GM19239 (cell line): ENCODE measurements at places on chromosomes 6 and 20.

DNA sequence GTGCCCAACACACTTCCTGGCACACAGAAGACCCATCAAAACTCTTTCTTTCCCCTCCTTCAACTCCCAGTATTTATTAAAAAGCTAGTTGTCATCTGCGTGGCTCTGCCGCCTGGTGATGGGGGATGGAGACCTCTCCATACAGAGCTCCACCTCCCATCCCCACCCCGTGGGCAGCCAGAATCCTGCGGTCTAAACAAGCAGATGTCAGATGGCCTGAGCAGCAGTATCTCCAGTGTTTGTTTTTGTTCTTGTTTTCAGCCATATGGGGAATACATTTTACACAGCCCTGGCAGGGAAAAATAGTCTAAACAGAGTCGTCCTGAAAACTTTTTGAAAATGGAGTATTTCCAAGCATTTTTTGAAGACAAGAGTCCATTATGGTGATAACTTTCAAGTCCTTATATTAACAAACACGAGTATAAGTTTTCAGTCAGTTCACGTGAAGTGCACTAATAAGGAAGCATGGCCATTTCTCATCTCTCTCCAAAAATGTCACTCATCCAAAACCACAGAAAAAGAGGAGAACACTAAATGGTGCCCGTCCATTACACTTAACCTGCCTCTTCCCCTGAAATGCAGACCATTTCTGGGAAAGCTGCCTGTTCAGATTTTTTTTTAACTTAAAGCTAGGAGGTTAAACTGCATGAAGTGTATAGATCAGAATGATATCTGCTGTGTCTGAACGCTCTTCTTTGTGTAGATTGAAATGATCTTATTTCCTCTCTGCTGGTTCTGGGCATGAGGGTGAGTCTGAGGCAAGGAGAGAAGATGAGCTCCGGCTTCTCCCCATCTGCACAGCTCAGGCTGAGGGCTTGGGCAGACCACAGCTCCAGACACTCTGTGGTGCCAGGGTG is 91.0 kb downstream of the TCP11 start:
- DNase-seq = no peak

GRCh38 chr6:13308332-13308731 is 20.0 kb downstream of the TBC1D7 start:
- no peak for DNase-seq

GRCh38 chr6:112466373-112467151 is 119.4 kb downstream of the RFPL4B start:
- no peak for DNase-seq

DNA sequence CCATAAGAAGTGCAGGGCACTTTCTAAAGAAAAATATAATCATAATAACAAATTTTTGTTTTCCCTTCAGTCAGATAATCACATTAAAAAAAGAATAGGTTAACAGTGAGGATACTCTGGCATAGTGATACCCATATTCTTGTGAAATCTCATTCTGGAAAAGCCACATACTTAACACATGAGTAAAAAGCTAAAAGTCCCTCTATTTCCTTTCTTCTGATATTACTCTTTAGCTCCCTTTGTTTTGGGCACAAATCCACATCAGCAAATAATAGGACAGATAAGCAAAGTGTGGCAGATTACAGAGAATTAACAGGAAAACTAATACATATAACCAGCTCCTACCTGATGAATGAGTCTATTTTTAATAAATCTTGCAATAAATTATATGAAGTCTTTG is 15.8 kb downstream of the SHPRH start:
- no peak for DNase-seq

GRCh38 chr20:52577696-52578095 is 386.1 kb upstream of the ZFP64 start:
- no peak for DNase-seq

DNA sequence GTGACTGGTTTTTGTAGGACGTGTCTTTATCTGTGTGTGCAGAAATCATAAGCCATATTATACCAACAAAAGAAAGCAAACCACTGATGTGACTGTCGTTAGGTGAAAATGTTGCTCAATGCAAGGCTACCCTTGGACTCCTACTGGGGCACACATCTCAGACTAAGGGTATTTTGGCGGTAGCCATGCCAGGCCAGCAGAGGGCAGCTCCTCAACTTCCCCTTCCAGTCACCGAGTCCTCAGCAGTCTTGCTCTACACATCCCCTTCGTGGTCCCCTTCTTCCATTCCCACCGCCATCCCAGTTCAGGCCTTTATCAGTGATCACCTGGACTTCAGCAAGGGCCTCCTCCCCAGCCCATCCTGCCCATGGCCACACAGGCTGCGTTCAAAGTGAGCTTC is 113.7 kb upstream of the GGTLC1 start:
- DNase-seq = no peak

- peak; percentile 57 for DNase-seq
Measured at GRCh38 chr6:33700391-33701050, 11.0 kb downstream of the UQCC2 start.

DNA sequence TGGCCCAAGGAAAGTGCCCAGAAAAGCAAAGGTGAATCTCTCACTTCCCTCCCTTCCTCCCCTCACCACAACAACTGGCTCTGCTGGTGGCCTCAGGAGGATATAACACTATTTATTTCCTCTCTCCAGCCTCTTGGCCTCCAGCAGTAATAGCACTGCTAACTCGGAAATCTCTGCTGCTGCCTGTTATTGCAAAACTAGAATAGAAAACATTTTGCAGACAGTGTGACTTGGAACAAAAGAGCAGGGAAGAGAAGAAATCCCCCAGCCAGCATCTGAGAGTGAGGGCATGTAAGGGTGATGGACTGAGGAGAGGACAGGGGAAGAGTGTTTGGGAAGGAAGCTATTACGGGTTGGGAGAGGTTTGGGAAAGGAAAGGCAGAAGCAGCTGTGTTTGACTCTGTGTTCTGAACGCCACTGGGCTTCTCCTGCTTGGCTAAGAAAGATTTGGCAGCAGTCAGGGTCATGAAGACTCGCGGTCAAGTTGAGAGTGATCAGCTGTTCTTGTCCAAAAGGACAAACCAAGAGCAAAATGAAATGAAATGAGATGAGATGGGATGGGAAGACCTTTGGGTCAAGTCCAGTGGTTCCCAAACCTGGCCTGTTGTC is 81.0 kb upstream of the SNX9 start:
- DNase-seq = no peak

GRCh38 chr20:36105711-36106226 is 48.8 kb upstream of the EPB41L1 start:
- no peak for DNase-seq

GRCh38 chr20:57195469-57196100 is 70.9 kb downstream of the BMP7 start:
- no peak for DNase-seq

DNA sequence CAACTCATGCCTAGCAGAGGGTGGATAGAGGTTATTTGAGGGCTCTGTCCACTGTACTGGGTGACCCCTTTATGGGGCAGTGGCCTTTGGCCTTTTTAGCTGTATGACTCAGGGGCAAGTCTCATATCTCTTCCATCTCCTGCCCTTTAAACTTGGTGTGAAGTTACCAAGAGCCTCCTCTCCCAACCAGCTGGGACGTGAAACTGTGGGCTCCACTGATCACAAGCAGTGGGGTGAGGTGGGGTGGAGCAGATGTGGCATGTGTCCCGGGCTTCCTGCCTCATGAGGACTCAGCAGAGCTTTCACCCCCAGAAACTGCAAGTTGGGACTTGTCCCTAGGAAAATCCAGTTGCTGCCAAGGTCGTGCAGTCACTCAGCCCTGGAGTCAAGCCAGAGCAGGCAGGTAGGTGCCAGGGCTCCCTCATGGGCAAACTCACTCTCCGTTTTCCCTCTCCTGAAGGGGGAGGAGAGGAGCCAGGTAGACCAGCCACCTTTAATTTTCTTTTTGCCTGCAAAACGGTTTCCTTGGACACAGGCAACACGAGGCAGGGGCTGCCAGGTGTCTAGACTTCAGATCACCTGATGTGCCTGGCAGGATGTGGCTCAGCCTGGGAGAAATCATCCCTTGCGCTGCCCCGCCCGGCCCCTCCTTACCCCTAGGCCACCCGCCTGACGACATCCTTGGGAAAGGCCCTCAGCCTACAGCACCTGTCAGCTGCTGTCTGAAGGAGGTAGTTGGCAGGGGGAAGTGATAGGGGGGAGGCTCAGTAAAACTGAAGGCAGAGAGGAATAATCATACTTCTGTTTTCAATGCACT is 4.0 kb downstream of the CDKN1A start:
- no peak for DNase-seq

DNA sequence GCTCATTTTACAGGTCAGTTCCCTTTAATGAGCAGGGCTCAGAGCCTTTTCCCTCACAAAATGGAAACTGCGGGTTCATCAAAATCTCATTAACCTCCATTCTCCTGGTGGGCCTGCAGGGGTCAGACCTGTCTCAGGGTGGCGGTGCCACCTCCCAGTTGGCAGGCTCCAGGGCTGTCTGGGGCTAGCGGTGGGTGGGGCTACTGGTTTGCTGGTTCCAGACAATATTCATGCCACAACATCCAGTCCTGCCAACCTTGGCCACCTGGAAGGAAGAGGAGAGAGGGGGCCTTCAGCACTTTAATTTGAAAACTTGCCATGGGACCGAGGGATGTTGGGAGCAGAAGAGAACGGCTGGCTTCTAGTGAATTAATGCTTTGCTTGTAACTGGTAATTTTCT is 41.9 kb upstream of the CTNNBL1 start:
- peak; percentile 14 for DNase-seq

DNA sequence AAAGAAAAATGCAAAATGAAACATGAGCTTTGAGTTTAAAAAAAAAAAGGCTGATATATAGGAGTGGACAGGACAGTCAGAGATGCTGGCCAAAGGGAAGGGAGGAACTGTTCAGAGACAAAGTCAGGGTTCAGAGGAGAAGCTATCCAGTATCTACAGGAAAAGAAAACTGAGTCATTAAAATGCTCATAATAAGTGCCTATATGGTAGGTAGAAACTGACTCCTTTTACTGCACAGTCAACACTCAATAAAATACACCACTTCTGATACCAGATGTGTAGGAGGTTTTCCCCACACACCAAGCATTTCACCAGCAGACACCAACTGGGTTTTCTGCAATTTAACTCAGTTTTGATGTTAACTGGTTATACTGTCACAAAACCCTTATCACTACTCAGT is 32.9 kb downstream of the FRK start:
- DNase-seq = no peak

DNA sequence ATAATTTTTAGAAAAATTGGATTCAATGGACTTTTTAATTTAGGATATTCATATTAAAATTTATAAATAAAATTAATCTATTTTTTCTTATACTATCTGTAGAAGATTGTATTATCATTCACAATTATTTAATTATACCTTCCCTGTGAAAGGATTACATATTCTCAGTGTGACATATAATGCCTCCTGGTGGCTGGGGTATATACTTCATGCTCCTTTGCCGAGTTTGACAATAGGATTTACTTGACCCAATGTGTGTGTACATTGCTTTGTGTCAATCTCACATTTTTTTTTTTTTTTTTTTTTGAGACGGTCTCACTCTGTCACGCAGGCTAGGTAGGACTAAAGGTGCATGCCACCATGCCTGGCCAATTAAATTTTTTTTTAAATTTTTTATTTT is 230.0 kb upstream of the CHD6 start:
- no peak for DNase-seq

DNA sequence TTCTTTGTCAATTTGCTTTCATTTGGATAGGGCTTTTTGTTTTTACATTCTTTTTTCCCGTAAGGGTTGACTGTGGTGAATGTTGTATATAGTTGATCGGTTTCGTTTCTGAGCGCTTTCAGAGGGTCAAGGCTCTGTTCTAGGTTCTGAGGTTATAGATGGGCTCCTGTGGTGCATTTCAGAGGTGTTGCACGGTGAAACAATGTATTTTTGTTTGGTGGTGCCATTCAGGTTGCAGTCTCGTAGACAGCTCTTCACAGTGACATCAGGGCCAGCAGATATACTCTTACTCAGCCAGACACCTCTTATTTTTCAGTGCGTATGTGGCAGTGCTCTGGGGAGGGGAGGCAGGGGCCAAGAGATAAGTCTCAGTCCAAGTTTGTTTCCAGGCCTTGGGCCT is 72.1 kb downstream of the SNAP91 start:
- no peak for DNase-seq

DNA sequence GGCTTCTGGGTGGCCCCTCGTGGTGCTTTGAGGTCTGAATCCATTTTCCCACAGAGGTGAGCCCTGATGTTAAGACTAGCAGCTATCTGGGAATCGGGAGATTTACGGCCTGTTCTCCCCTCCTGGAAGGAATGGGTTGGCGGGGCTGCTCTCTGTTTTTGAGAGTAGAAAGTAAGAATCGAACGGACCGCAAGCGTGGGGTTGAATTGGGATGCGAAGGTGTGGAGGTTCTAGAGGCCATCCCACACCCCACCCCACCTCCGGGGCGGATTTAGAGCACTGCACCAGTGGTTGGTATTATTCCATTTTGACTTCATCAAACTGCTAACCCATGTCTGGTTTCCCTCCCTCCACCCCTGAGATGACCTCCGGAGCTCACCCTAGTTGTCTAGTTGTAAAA is 11.5 kb downstream of the PYGB start:
- no peak for DNase-seq

- DNase-seq = peak; percentile 36
Measured at GRCh38 chr6:63352544-63353285, 32.9 kb upstream of the LGSN start.

GRCh38 chr6:156697225-156697830 is 79.8 kb upstream of the ARID1B start:
- DNase-seq = no peak

DNA sequence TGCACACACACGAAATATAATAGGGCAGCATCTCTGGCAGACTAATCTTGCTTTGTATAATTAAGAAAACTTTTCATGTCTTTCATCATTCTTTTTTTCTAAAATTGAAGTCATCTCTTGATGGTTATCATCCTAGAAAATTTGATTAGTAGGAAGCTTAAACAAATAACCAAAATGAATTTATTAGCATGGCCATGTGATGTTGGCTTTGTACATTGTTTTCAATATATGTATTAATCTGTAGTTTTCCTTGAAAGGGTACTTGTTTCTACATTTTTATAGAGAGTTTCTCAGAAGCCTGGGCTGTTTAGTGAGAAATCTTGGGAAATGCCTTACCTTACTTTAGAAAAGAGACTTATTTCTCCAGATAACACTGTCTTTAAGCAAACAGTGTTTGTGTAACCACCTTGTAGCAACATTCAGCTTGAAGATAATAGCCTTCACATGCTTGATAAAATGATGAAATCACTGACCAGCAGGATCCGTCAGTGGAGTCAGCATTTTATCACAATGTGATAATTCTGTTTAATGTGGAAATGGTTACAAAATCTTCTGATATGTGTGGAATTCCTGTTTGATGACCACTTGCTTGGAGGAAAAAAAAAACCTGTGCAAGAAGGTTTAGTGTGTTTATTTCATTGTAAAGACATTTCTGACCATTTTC is 147.8 kb downstream of the MACROD2 start:
- DNase-seq = no peak

DNA sequence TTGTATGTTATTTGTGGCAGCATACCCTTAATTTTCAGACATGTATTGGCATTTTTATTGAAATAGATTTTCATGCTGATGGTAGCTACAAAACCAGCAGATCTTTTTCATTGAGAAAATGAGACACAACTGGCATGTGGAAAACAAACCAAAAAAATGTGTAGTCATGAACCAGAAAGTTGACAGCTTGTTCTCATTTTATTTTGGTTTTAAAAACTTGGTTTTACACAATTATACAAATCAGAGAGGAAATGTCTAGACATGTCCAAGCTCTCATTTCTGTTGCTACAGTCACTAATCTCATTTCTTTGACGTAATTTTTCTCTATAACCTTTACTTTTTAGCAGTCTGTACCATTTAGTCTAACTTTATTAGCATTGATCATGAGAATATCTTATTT is 85.4 kb downstream of the GRIK2 start:
- no peak for DNase-seq
